NCI-H1048 (cell line): ENCODE measurements at places on chromosomes 2 and 18.

DNA sequence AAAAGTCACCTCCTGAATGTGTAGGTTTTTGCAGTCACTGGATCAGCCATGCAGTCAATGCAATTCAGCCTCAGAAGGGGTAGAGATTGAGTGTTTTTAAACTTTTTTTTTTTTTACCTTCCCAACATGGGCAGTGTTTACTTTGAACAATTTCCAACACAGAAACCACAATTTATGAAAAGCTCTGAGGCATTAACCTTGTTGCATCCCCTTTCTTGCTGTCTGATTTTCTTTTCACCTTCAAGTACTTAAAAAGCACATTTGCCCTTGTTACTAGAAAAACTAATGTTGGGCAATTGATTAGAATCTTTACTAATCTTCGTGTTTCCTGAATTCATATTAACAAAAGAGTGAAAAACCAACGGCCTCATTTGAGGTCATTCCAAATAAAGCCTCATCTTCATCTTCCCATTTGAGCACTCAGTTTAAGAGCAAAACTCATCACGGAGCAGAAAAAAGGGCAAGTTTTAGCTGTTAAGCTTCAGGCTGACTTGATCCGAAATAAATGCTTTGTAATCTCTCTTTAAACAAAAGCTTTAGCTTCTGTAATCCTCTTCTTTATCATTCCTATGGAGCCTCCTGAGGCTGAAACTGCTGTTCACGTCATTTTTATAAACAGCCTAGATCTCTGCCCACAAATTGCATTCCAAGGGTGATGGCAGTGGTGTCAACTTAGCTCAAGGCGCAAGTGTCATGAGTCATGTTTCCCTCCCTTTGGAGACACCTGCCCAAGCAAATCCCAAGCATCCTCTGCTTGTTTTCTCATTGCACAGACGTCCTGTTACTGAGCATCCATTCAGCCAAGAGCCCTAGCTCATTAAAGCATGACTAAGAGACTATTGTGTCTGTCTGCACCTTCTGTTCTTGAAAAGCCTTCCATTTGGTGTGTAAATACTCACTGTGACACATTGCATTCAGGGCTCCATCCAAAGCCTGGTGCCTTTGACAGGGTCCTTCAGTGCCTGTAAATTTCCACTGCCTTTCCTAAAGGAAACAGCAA lies 107.7 kb downstream of the HNMT start:
- DNase-seq, result no peak

GRCh38 chr2:60525899-60526298 lies 27.6 kb downstream of the BCL11A start:
- no peak for DNase-seq

DNA sequence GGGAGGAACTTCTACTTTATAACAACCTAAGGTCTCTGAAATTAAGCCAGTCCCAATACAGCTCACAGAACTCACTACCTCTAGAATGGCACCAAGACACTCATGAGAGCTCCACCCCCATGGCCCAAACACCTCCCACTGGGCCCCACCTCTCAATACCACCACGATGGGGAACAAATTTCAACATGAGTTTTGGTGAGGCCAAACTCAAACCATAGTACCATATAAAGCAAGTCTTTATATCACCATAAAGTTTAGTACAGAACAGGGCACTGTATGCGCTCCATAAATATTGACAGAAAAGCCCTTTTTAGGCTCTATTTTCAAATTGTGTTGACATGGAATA lies 3.3 kb downstream of the AFG3L2 start:
- no peak for DNase-seq

GRCh38 chr18:37564711-37565100 lies 892 bp downstream of the CELF4 start:
- peak; percentile 14 for DNase-seq

DNA sequence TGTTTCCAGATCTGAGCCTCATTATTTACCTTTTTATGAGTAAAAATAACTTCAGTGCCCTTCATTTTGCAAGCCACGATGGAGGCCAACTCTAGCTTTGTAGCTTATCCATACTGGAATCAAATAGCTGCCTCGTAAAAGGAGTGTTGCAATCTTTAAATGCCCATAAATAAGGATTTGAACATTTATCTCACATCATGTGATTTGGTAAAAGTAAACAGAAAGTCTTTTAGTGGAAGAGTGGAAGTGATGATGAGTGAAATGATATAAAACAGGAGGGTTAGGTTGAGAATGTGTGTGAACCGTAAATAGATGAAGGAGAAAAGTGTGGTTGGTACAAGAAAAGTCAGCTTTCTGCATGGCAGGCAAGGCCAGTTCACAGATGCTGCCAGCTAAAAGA lies 348.9 kb downstream of the OSR1 start:
- DNase-seq, result no peak

DNA sequence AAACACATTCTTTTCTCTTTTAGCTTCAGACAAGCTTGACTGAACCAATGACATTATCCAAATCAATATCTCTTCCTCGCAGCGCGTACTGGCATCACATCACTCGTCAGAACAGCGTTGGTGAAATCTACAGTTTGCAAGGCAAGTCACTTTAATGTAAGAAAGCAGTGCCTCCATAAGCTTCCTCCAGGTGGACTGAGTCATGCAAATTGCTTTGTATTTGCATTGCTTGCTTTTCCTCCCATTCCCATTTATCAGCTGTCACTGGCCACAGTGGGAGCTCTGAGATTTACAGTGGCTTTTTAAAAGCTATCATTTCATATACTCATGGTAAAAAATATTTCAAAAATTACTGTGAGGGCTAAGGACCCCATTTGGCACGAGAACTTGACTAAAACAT lies 189.9 kb downstream of the CD226 start:
- no peak for DNase-seq

DNA sequence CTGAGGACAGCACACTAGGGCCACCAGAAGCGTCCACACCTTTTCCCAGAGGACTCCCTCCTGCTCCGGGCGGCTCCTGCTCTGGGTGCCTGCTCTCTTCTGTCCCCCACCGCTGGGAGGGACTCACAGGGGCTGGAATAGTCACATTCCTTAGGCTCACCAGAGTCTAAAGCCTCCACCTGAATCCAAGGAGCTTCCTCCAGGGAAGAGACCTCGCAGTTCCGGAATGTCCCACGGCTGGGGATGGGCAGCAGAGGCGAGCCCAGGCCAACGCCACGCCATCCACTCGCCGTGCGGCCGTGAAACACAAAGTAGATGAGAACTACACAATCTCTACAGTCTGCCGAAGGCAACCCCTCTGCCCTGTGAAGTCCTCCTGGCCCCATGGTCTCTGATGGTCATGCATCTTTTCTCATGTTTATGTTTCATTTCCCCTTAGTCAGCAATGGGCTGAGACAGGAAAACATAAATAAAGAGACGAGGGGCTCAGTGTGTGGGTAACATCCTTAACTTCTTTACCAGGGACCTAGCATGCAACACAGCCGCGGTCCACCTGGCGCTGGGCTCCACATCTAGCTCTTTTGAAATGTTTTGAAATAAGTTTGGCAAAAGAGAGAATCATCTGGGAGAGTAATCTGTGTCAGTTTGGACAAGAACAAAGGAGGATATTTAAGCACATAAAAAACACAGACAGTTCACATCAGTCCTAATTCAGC lies 98.4 kb downstream of the PXDN start:
- DNase-seq, result no peak

- no peak for DNase-seq
These were observed 880.2 kb downstream of the TSN start for GRCh38 chr2:122635686-122636085.

DNA sequence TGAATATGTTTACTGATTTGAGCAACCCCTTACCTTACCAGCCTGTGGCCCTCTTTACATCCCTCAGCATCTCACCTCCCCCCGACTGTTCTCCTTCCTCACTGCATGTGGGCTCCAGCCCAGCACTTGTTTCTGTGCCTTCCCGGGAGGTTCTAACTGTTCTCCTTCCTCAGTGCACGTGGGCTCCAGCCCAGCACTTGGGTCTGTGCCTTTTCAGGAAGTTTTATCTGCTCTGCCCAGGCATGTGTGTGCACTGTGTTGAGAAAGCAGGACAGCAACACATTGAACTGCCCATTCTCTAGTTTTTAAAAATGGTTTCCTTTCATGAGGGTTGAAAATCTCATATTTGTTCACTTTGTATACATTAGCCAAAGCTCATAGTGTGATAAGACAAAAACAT lies 158.4 kb downstream of the ATP9B start:
- DNase-seq, result no peak

DNA sequence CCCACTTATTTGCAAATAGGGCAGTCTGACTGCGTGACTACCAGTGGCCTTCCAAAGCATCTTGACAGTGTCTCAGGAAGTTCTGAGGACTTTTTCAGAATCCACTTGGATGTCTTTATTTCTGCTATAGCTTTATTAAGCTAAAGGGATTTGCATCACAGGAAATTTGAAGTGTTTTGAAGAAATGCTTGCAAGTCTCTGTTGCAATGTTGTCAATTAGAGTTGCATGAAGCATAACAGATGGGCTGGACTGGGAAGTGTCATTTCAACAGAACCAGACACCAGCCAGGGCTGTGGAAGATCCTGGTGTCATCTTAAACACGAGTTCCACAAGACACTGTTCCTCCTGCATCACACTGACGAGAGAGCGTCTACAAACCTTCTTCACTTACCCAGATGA lies 224.5 kb downstream of the EN1 start:
- no peak for DNase-seq

DNA sequence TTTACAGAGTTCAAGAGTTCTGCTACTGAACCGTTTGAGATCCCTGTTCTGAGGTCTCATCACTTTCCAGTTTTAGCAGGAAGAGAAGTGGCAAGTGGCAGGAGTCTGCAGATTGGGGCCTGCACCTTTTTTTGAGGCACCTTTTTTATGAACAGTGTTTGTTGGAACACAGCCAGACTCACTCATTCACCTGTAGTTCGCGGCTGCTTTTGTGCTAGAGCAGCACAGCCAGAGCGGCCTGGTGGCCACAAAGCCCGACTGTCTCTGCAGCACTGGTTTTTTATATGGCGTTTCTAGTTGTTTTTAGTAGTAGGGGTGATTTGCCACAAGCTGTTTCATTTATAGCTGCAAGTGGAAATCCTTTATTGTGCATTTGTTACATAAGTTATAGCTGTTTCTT lies 8.6 kb downstream of the ACP1 start:
- DNase-seq, result no peak
